ENCODE measurements at places on chromosomes 13 and 19.

GRCh38 chr13:70128098-70128497 is 19.8 kb upstream of the KLHL1 start:
- DNase-seq, result no peak

DNA sequence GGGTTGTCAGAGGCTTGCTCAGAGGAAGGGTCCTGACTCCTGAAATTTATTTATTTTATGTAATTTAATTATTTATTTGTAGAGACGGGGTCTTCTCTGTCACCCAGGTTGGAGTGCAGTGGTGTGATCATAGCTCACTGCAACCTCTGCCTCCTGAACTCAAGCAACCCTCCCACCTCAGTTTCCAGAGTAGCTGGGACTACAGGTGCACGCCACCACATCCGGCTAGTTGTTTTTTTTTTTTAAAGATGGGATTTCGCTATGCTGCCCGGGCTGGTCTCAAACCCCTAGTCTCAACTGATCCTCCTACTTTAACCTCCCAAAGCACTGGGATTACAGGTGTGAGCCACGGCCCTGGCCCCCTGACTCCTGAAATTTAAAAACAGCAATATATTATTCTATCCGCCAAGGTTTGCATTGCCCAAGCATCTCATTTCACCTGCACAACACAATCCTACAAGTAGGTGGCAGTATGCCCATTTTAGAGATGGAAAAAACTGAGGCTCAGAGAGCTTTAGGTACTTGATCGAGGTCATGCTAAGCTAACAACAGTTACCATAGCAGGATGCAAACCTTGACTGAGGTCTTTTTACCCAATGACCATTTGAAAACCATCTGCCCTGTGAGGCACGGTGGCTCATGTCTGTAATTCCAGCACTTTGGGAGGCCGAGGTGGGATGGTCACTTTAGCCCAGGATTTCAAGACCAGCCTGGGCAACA is 18.1 kb downstream of the ARHGEF18 start:
- DNase-seq, result no peak

GRCh38 chr13:104297075-104297474 is 1230.9 kb upstream of the SLC10A2 start:
- no peak for DNase-seq

GRCh38 chr19:54478677-54479266 is 5.7 kb upstream of the CDC42EP5 start:
- no peak for DNase-seq

GRCh38 chr13:27170221-27170515 is 1.4 kb downstream of the USP12 start:
- no peak for DNase-seq

DNA sequence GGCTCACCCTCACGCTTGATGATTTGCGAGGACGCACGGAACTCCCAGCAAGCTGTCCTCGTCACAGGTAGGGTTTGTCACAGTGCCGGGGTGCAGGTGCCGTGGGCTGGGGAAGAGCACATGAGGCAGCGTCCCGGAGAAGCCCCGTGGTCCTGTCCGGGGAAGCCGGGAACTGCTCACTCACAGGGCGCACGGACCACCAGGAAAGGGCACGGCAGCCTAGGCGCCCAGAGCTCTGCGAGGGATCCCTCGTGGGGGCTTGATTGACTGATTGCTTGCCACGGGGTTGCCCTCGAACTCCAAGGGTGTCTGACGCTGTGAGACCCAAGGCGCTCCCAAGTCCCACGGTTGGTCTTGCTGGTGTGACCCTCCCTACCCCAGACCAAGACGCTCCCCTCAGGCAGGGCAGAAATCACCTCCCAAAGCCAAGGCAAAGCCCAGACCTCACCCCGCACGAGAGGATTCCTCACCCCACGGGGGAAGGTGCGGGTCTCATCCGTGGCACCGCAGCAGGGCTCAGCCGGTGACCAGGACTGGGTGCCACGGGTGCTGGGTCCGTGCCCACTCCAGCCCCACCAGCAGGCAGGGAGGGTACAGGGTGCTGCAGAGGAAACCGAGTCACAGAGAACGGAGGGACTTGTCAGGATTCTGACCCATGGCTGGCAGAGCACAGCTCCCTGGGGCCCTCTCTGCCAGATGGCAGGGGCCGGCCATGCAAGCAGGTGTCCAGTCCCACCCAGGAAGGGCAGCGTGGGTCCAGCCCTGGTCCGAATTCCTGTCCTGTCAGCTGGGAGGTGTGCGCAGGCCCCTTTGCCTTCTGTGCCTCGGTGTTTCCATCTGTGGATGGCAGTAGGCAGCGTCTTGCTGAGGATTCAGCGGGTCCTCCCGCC is 7.7 kb downstream of the C2CD4C start:
- no peak for DNase-seq

GRCh38 chr13:27442797-27443196 is 7.6 kb downstream of the MTIF3 start:
- DNase-seq, result no peak

GRCh38 chr13:108056278-108056677 is 159.1 kb downstream of the LIG4 start:
- no peak for DNase-seq

GRCh38 chr19:52535771-52536447 is 8.4 kb downstream of the ZNF808 start:
- DNase-seq, result peak; percentile 81

DNA sequence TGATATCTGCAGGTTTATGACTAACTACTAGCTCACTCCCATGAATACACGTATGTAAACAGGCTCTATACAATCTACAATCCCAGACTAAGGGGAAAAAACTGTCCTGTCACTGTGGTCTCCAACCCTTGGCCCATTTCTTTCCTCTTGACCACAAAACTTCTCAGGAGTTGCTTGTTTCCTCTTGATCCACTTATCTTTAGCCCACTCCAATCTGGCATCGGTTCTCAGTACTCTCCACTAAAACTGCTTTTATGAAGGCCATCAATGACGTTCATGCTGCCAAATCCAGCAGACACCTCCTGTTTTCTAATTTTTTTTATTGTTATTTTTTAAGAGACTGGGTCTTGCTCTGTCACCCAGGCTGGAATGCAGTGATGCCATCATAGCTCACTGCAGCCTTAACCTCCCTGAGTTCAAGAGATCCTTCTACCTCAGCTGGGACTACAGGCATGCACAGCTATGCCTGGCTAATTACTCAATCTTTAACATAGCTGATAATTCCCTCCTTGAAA is 31.9 kb upstream of the USPL1 start:
- DNase-seq, result no peak

GRCh38 chr19:38561658-38562057 is 56.1 kb downstream of the MAP4K1 start:
- DNase-seq, result no peak

GRCh38 chr19:17830567-17831418 is 9.5 kb upstream of the INSL3 start:
- peak; percentile 17 for DNase-seq

DNA sequence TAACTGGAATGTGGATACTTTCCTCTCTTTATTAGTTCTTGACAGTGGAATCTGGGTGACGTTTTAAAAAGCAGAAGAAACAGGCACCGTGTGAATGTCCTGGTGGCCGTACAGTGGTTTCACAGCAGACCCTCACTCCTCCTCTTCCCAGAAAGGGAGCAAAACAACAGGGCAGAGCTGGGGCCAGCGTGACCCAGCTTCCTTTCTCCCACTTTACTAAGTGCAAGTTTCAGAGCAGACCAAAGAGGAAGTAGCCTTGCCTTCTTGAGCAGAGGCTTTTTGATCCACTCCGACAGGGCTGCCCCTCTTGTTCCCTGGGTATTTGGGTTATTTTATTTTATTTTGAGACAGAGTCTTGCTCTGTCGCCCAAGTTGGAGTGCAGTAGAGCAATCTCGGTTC is 19.6 kb upstream of the C19orf33 start:
- no peak for DNase-seq

All from activated CD8-positive, alpha-beta memory T cell treated with anti-CD3 and anti-CD28 coated beads for 1 hour (primary cell).